Left colon (tissue), 2 donors: ENCODE measurements at places on chromosomes 5 and 9.

GRCh38 chr9:77598991-77599390 lies 49.1 kb downstream of the GNA14 start:
- no peak for DNase-seq

- no peak for DNase-seq
Measured at GRCh38 chr5:113524927-113525326, 11.4 kb downstream of the YTHDC2 start.

GRCh38 chr5:16067415-16067814 lies 112.2 kb downstream of the MARCHF11 start:
- DNase-seq, result no peak

- DNase-seq, result no peak
Measured at GRCh38 chr9:115046199-115046598, 71.8 kb downstream of the TNC start.
